Chondrocyte (in vitro differentiated cells): ENCODE measurements at places on chromosomes 1 and 21. TPM values are rescaled to one million over a fixed set of nuclear protein-coding genes. Genes with fewer than 3 reads are reported as not detected.

GRCh38 chr1:233629305-233629935 is 15.5 kb downstream of the KCNK1 start:
- DNase-seq: no peak

- no peak for DNase-seq
These were observed 37.8 kb downstream of the SETD4 start for GRCh38 chr21:36022427-36023091.

DNA sequence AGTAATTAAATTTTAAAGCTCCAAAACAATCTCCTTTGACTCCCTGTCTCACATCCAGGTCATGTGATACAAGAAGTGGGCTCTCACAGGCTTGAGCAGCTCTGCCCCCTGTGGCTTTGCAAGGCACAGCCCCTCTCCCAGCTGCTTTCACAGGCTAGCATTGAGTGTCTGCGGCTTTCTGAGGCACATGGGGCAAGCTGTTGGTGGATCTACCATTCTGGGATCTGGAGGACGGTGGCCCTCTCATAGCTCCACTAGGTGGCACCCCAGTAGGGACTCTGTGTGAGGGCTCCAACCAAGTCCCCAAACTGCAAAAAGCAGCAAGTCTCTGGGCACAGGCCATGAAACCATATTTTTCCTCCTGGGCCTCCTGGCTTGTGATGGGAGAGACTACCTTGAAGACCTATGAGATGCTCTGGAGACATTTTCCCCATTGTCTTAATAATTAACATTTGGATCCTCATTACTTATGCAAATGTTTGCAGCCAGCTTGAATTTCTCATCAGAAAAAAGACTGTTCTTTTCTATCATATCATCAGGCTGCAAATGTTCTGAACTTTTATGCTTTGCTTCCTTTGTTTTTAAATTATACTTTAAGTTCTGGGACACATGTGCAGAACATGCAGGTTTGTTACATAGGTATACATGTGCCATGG is 554.1 kb upstream of the OLFM3 start:
- DNase-seq: no peak

GRCh38 chr1:230189341-230189740 is 122.3 kb downstream of the GALNT2 start:
- no peak for DNase-seq

KDF1 gene
- not detected in 3 replicates for total RNA-seq

DNA sequence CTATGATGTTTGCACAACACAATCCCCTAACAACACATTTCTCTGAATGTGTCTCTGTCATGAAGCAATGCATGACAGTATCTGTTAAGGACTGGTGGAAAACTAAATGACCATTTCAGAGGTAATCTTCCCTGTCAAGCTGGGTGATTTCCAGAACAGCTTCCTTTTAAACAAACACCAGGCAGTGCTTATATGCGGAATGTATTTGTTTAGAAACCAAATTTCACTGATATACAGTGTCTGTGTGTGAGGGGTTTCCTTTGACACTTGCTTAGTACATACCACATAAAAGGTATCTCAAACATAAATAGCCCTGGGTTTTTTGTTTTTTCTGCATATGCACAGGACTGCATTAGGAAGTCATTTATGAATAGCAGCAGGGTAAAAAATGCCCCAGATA is 95.6 kb downstream of the TGFBR3 start:
- DNase-seq: no peak

FAM72C gene
- 0.31 to 0.97 TPM in 2 of 3 replicates, not detected in the other for total RNA-seq

DNA sequence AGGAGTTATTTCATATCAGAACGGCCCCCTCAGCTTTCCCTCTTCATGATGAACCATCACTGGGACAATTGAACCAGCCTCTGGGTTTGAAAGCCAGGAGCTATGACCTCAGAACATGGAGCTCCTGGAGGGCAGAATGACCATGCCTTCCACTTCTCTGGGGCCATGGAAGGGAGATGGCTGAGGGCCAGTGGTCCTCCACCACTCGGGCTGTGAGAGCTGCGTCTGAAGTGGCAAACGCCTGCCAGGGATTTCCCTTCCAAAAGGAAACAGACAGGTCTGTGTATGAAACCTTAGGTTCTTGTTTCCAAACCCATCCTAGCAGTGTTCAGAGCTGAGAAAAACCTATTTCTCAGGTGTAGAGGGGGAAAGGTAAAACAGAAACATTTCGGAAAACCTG is 22.5 kb downstream of the PKP1 start:
- peak; percentile 34 for DNase-seq

CFAP74 gene
- total RNA-seq: not detected in 3 replicates

GPR25 gene
- total RNA-seq: not detected in 3 replicates

GRCh38 chr1:180360333-180361075 is 130.4 kb downstream of the LHX4 start:
- DNase-seq: no peak

DNA sequence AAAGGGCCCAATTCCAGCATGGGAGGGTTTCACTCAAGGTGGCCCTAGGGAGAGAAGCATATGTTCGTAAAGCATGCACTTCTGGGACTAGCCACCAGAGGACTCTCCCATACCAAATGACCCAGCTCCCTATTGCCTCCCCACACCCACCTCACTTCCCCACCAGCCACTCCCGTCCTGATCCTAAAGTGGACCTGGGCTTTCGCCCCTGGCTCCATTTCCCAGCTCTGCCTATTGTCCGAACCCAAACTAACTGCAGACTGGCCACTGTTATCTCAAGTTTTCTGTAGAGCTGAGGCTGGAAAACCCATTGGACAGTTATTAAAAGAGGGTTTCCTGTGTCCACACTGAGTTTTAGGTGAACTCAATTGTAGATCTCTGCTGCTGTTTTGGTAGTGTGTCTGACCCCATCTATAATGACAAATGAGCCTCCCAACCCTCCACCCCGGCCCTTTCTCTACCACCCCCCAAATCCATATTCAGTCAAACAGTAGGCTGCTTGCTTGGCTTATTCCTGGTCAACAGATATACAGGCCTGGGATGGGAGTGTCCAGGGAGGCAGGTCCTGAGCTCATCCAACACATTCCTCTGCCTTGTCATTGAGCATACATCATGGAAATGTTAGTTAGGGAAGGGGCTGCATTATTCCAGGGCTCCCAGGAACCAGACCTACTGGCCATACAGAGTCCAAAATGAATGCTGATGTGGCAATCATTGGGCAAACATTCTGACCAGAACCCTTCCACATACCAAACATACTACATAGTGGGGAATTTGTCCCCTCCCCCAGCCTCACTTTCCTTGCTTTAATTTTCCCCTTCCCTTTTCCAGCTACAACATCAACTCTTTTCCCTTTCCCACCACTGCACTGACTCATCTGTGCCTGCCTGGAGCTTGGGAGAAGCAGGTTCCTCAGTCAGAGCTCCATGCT is 59.2 kb downstream of the ABCA4 start:
- DNase-seq: no peak

USH2A gene
- not detected in 3 replicates for total RNA-seq

GRCh38 chr1:42733415-42734200 is 6.4 kb downstream of the CLDN19 start:
- no peak for DNase-seq

TNFSF4 gene
- 0.54 to 1.1 TPM (median 0.77 TPM) in 3 replicates for total RNA-seq

SHISAL2A gene
- 0.24 TPM in 1 of 3 replicates, not detected in the others for total RNA-seq

HAO2 gene
- not detected in 3 replicates for total RNA-seq

DNA sequence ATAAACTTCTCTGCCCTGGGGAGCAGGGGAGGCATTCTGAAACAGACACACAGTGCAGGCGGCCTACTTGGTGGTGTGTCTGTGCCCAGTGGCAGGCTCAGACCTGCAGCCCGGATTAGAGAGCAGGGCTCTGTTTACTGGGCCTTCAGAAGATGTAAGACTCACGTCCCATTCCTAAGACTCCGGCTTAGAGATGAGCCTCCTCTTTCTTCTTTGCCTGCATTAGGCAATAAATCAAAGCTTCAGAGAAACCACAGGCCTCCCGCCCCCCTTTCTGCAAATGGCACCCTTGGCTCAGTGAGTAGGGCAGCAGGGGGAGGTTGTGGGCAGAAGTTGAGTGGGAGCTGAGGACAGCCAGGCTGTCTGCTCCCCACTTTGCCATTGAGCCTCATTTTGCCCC is 35.8 kb downstream of the LGR6 start:
- DNase-seq: no peak

GRCh38 chr1:35692317-35692716 is 26.4 kb downstream of the C1orf216 start:
- DNase-seq: no peak

- no peak for DNase-seq
These were observed 391 bp upstream of the CENPS start for GRCh38 chr1:10429868-10430215.

DNA sequence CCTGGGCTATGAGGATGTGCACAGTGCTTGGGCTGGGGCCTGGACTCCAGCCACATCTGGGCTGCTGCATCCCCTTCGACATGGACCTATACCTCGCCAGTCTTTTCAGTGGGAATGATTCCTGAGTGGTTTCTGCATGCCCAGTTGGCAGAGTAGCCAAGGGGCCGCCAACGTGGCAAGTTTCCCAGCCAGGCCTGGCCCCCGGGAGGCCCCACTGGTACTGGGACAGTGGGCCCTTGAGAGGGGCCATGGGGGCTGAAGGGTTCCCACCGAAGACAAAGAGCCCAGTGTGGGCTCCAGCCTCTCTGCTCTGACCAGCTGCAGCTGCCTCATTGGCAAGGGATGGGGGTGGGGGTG is 15.4 kb downstream of the RAP1GAP start:
- DNase-seq: no peak

COL16A1 gene
- total RNA-seq: 230 to 272 TPM (median 262 TPM) in 3 replicates

- no peak for DNase-seq
These were observed 34.6 kb upstream of the HEATR1 start for GRCh38 chr1:236638945-236639344.

FBXO2 gene
- 1.2 to 1.6 TPM (median 1.2 TPM) in 3 replicates for total RNA-seq

GRCh38 chr1:55287723-55288122 is 72.6 kb upstream of the USP24 start:
- no peak for DNase-seq

- DNase-seq: no peak
These were observed 77.5 kb downstream of the PAPPA2 start for GRCh38 chr1:176540428-176540827.

- no peak for DNase-seq
These were observed 4.4 kb downstream of the TMEM183A start for GRCh38 chr1:203011582-203011981.

GPATCH3 gene
- 13.7 to 14.1 TPM (median 13.7 TPM) in 3 replicates for total RNA-seq

DNA sequence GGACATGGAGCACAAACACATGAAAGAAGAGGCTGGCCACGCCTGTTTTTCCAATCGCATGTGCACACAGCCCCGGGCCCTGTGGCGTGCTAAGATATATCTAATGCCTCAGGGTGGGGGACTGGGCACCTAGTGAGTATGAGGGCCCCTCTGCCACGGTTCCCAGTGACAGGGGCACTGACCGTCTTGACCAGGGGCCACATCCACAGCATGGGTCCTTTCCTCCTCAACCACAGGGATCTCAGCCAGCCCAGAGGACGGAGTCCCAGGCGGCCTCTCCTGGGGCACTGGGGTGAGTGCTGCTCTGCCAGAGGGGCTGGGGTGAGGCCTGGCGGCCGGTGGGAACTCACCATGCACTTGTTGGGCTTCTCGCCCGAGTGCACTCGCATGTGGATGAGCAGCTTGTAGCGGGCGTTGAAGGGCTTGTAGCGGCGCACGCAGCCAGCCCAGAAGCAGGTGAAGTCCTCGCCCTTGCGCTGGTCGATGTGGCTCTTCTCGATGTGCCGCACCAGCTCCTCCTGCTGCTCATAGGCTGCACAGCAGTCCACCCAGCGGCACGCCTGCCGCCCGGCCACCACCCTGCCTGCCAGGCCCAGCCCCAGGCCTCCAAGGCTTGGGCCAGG is 134.7 kb downstream of the DMRTB1 start:
- peak; percentile 84 for DNase-seq

GRCh38 chr1:175208773-175209492 is 16.4 kb upstream of the KIAA0040 start:
- DNase-seq: no peak

DNA sequence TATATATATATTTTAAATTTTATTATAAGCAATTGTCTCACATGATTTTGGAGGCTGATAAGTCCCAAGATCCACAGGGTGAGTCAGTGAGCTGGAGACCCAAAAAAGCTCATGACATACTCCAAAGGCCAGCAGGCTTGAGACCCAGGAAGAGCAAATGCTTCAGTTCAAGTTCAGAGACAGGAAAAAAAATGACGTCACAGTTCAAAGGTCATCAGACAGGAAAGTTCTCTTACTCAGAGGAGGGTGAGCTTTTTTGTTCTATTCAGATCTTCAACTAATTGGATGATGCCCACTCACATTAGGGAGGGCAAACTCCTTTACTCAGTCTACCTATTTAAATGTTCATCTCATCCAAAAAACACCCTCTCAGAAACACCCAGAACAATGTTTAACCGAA is 18.2 kb downstream of the RXRG start:
- no peak for DNase-seq

DNA sequence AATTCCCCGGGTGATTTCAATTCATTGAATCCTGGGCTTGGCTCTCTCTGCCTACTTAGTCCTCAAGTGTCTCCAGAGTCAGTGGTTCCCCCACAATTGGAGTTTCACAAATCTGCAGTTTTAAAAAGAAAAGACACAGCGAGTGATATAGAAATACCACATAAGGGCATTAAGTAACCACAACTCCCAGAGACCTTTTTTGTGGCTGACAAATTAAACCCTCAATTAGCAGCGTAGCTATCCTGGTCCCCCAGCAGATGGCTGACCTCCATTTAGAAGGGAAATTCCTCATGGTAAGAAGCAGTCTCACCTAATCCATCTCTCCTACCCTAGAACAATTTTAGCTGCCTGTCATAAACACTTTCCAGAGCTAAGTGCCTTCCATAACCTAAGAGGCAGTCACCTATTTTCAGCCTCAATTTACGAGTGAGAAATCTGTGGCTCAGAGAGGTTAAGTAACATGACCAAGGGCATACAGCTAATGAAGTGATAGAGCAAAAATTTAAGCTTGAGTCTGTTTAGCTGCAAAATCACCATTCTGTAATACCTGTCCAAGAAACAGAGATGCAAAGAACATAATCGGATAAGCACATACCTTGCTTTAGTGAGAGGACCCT is 56.0 kb upstream of the NBPF3 start:
- no peak for DNase-seq

GRCh38 chr1:226872437-226872836 is 2.0 kb downstream of the PSEN2 start:
- DNase-seq: no peak

GRCh38 chr21:45336870-45337269 is 49.2 kb upstream of the POFUT2 start:
- peak; percentile 72 for DNase-seq

MYBPH gene
- not detected in 3 replicates for total RNA-seq

GRCh38 chr1:66355756-66356155 is 178.2 kb upstream of the SGIP1 start:
- DNase-seq: no peak

TAL1 gene
- 0.10 TPM in 2 of 3 replicates, not detected in the other for total RNA-seq
